ENCODE measurements at places on chromosomes 16 and 17.
A peak's percentile ranks its signal among the peaks of the same experiment; 100 is the strongest.

DNA sequence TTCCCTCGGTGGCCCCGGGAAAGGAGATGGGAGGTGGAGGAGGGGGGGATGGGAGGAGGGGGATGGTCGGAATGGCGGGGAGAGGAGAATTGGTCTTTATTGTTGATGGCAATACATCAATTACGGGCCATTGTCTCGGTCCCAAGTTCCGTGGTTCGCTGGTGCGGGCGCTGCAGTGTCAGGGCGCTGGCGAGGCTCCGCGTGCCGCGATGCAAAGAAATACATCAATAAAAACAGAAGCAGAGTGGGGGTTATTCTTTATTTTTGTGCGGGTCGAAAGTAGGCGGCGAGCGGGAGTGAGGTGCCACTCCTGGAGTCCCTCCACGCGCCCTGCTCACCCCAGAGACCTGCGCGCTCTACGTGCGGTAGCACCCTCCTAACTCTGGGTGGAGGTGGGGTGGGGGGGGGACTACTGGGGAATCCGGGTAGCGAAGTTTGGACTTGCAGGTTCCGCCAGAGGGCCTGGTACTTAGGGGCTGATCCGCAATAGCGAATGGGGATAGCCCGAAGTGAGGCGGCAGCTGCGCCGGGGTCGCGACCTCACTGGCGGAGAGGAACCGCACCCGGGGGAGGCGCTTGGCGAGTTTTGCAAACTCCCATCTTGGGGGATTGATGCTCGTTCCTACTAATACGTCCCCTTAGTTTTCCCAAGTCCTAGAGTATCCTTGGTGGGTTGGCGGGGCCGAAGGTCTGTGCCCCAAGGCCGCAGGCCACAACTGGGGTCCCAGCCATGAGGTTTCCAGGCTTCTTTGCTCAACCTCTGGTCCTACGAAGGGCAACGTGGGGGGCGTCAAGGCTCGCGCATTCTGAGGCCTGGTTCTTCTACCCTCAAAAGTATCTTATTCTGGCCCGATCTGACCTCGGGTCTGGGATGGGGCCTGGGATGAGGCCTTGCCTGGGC lies 3.5 kb upstream of the SALL1 start:
- DNase-seq = no peak

GRCh38 chr17:82477934-82478333 lies 19.4 kb downstream of the NARF start:
- DNase-seq = no peak

GRCh38 chr16:85936816-85937215 lies 37.9 kb downstream of the IRF8 start:
- no peak for DNase-seq

DNA sequence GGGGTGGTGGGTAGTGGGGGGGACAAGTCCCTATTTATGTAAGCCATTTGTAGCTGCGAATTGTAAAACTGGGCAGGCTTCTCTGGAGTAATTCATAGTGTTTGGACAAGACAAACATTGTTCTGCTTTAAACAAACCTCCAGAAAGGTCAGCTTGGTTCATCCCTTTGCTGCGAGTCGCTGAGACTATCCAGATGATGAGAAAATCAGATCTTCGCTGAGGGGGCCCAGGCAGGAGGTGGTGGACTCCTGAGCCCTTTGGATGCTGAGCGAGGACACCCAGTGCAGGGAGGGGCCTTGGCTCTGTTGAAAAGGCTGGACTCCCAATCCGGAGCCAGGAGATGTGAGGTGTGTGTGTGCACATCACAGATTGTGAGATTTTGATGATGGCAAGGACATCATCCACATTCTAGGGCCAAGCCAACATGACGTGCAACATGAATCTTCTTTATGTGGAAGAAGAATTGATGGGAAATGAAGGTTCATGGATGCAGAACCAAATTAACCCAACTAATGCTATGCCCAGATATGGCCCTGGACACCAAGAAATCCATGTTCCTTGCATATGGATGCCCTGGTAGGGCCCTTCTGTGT lies 15.0 kb upstream of the NTN1 start:
- no peak for DNase-seq

- no peak for DNase-seq
Measured at GRCh38 chr17:67502151-67502550, 125.1 kb downstream of the PITPNC1 start.

DNA sequence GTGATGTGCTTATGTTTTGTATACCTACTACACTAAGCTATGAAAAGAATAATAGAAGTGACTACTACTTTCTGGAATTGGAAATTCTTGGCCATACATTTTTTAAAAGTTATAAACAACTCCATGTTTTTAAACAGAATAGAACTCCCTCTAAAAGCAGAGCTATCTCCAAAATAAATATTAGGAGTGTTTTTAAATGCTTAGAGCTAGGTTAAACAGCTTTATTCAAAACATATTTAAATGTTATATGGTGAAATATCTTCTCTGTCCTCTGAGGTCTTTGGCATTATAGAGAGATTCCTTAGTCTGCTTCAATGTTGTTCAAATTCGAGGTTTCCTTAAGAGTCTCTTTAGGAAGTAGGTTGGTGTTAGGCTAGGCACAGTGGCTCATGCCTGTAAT lies 22.9 kb upstream of the PSMC5 start:
- no peak for DNase-seq

DNA sequence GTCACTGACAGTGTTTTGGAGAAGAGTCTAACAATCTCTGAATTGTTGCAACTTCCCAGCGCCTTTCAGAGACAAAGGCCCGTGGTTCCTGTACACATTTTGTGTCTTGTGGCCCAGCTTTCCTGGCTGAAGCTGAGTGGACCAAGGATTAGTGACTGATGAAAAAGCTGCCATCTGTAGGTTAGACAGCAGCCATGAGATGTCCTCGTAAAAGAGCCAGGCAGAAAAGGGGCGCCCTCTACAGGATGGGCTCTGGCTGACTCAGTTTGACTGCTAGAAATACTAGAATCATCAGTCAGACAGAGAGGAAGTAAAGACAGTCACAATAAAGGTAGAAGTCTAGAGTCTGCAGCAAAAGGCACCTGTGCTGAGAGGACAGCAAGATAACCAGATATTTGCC lies 26.5 kb upstream of the NF1 start:
- DNase-seq = no peak

DNA sequence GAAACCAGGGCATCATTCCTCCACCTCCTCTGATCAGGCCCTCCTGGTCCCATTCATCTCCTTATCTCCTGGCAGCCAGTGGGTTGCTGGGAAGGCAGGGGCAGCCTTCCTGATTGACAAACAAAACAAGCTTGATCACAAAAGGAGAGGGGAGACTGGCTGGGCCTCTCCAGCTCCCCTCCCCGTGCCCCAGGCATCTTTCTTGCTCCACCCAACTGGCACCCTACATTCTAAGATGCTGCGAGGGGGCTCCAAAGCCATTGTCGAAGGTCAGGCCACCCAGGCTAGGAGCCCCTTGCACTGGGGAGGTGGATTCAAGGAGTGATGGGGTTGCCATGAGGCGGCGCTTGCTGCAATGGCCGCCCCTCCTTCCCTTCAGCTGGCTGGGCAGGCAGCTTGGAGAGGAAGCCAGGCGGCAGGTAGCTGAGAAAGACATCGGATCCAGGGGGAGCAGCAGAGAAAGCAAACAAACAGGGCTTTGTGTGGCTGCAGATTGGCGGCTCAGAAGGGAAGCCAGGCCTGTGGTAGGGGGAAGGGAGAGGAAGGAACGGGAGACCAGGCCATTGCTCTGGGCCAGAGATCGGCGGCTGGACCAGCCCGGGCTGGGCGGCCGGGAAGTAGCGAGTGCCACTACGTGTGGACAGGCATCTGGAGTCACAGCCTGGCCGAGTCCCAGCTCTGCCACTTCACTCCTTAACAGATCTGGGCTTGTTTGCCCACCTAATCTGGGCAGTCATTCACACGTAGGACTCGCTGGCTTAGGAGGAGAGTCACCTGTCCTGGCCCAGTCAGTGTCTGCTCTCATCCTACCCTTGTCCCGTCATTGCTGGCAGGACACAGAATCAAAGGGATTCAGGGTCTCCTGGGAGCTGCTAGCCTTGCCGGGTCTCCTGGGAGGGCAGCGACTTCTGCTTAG lies 12.3 kb downstream of the RAI1 start:
- DNase-seq = no peak

- DNase-seq = no peak
Measured at GRCh38 chr17:1676401-1676800, 8.3 kb downstream of the PRPF8 start.

DNA sequence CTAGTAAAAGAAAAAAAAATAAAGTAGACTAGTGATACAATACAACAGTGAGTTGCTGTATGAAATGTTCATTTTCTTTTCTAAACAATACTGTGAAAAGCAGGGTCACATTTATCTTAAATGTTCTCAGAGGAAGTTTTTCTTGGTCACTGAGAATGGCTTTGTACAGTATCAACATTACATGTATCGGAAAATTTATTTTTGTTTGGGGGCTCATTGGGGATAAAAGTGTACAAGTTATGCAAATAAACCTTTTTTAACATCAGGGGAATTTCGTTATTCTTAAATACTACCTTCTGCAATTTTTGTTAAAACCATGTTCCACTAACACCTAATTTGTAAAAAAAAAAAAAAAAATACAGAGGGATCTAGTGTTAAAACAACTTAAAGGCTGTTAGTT lies 8.7 kb upstream of the ZNF594 start:
- DNase-seq = no peak

DNA sequence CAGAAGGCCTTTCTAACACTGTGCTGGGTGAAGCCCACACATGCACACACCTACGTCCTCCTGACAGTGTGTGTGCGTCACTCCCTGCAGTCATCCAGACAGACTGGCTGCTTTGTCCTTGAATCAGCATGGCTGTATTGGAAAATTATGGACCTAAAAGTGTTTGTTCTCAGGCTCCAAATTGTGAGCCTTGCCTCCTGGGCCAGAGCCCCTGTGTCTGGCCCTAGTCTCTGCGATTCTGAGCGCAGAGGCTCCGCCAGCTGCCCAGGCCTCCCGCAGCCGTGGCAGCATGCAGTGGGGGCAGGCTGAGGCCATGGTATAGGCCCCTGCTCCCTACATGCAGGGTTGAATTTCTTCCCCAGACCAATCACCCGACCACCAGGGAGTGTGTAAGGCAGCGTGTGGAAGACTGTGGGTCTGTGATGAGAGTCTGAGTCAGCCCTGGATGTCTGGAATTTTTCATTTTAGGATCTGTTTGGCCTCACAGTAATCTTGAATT lies 166.9 kb downstream of the LGALS9B start:
- peak; percentile 70 for DNase-seq

DNA sequence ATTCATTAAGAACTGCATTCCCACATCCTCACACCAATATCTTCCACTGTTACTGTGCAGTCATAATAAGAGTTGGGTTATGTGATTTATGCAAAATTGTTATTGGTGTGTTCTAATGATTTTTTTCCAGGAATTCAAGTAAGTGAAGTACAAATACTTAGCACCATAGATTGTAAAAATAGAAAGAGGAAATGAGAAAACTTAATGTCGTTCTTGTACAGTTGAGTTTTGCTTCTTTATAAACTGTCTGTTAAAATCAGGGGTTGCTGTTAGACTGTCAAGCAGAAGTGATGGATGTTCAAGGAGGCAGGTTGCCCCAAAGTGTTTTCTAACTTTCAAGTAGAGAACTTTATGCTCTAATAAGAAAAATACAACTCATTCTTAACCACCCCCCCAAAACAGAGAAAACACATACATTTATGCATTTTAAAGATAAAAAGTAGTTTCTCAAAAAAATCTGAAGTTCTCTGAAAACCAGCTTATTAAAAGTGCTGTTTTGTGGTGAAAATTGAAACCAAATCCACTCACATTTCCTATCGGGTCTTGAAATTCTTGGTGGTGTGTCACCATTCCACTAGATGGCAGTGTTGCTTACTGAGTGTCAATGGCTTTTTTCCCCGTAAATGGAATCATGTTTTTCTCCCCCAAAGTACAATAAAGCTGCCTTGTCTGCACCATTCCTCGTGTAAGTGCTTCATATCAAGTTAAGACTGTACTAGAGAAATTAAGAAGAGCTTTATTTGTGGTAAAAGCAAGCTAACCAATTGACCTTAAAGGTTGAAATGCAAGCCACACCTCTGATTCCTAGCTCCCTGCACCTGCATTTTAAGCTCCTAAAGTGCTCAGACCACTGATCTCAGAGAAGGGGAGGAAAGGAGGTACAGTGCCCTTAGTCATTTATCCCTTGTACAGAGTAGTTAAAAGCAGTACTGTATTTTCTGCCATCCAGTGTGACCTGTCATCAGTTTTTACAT lies 4.7 kb upstream of the IGSF6 start:
- DNase-seq = peak; percentile 45

GRCh38 chr16:84444476-84444875 lies 60.0 kb downstream of the MEAK7 start:
- no peak for DNase-seq

GRCh38 chr16:79169239-79169638 lies 431.3 kb downstream of the MAF start:
- no peak for DNase-seq

GRCh38 chr17:18182110-18182977 lies 1.3 kb upstream of the ALKBH5 start:
- DNase-seq = no peak

GRCh38 chr16:13063457-13063856 lies 162.1 kb downstream of the SHISA9 start:
- no peak for DNase-seq

DNA sequence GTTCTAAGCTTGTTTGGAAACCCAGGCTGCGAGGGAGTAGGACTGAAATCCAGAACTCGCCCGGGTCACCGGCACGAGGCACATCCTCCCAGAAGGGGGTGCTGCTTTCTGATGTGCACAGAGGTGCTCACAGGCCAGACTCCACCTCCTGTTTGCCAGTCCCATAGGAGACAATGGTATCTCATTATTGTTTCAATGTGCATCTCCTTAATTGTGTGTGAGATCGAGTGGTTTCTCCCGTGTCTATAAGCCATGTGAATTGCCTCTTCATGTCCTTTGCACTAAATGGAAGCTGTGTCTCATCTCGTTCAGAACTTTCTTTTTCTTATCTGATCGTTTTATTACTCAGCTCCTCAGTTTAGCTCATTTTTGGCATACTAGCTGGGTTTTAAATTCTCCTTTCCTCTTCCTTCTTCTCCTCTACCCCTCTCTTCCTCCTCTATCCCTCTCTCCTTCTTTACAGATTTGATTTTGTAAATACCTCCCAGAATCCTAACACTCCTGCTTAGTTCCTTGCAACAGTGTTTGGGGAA lies 32.1 kb upstream of the PRKCB start:
- DNase-seq = no peak

GRCh38 chr16:84310642-84311041 lies 16.0 kb downstream of the WFDC1 start:
- no peak for DNase-seq

- DNase-seq = no peak
Measured at GRCh38 chr16:75025761-75026160, 26.9 kb downstream of the ZNRF1 start.

GRCh38 chr17:27368980-27369379 lies 75.1 kb downstream of the WSB1 start:
- DNase-seq = no peak
